G401 (cell line): ENCODE measurements at places on chromosomes 13 and 19. TPM values are rescaled to one million over a fixed set of nuclear protein-coding genes. Genes with fewer than 3 reads are reported as not detected.

CEACAM3 gene
- total RNA-seq: not detected in 2 replicates

CEACAM8 gene
- total RNA-seq: 0.61 and 2.7 TPM in 2 replicates

C13orf42 gene
- total RNA-seq: not detected in 2 replicates

GRCh38 chr13:66700117-66700601, 530.0 kb downstream of the PCDH9 start:
- no peak for DNase-seq

DNA sequence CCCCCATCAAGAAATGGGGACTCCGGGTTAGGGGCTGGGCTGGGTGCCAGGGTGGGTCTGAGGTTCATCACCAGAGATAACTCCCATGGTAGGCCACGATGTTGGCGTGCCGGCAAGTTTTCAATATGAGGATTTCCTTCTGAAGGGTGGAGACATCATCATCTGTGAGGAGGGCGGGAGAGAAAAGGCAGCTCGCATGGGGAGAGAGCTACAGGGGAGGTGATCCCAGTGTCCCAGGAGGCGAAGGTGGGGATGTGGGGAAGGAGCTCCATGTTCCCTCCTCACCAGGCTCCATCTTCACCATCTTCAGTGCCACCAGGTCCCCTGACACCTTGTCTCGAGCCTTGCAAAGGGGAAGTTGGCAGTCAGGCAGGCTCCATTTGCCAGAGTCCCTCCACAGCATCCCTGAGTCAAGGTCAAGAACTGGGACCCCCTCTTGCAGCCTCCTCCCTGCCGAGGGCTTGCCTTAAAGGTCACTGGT, 430 bp downstream of the MAP4K1 start:
- DNase-seq: no peak

- no peak for DNase-seq
Observed at GRCh38 chr13:94196413-94196812, 283.1 kb downstream of the DCT start.
